Forelimb muscle (tissue), 1 donor: ENCODE measurements at places on chromosomes 5 and 9. TPM values are rescaled to one million over a fixed set of nuclear protein-coding genes. Genes with fewer than 3 reads are reported as not detected.

The PCDHGB4 gene
- polyA plus RNA-seq, result 1.7 TPM

The AMACR gene
- 4.2 TPM for polyA plus RNA-seq

The ERGIC1 gene
- 83.4 TPM for polyA plus RNA-seq

The SLC34A3 gene
- 1.5 TPM for polyA plus RNA-seq

The SLC4A9 gene
- 0.19 TPM for polyA plus RNA-seq

The SLIT3 gene
- 6.8 TPM for polyA plus RNA-seq

The PCA3 gene
- 1.0 TPM for polyA plus RNA-seq

The CEL gene
- polyA plus RNA-seq, result 1.8 TPM

The LOX gene
- polyA plus RNA-seq, result 63.2 TPM

The GFRA3 gene
- 2.8 TPM for polyA plus RNA-seq

GRCh38 chr5:175711472-175712312, 53.8 kb downstream of the HRH2 start:
- DNase-seq, result no peak

DNA sequence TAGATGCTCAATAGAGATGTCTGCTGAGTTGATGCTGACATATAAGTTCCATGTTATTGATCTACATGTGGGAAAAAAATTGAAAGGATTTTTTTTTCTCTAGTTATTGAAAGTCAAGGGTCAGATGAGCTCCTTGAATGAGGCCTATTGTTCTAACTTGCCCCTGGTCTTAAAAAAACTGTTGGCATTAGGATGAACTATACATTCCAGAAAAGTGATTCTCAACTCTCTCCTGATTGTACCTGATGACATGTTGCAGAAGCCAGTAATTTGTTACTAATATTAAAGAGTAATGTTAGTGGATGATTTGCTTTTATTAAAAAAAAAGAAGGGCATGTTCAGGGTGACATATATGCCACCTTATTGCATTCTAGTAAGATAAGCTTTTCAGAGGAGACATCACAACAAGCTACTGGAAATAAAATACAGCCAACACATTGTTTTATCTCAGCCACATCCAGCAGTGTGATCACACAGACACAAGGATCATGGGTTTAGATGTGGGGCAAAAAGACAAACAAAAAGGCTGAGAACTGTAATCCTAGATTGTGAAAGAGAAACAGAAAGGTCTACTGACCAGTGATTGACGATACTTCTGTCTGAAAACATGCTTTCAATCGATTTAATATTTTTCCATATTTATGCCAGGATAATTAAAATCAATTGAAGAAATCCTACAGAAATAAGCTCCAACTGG, 1314.1 kb upstream of the C9orf72 start:
- DNase-seq, result no peak

DNA sequence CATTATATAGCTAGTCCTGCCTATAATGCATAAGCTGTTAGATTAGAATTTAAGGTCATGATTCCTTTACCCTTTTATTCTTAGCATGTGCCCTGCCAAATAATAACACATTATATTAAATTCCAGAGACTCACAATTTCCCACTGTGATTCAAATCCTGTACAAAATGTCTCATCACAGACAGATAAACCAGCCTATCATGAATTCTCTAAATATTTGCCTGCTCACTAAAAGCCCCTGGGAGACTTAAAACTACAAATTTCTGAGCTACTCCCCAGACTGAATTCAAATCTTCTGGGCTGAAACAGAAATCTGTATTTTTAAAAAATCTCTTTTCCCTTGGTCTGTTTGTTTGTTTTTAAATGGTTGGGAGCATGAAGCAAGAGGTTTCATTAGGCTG, 32.7 kb downstream of the GAPT start:
- DNase-seq, result no peak

DNA sequence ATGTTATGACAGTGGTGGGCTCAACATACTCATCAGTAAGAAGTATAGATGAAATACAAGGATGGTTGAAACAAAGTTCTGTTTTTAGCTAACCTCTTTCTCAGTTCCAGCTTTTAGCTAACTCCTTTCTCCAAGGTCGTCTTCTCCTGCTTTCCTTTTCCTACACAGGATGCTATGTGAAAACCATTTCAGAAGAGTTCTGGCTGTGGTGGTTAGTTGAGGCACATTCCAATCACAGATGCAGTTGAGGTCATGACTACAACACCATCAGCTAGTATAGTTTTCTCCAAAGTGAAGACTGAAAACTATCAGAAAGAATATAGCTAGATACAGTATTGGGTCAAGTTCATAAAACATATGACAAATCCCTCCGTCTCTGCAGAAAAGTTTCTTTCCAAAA, 477.7 kb upstream of the C9orf72 start:
- no peak for DNase-seq

- no peak for DNase-seq
Observed at GRCh38 chr5:56543441-56544388, 271.6 kb upstream of the MAP3K1 start.

DNA sequence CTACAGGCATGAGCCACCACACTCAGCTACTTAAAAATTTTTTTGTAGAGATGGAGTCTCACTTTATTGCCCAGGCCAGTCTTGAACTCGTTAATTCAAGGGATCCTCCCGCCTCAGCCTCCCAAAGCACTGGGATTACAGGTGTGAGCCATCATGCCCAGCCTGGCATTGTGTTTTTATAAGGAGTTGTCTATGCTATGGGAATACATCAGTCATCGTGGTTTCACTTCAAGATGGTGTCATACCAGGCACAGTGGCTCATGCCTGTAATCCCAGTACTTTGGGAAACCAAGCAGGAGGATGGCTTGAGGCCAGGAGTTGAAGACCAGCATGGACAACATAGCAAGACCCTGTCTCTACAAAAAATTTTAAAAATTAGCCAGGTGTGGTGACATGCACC, 49.7 kb downstream of the CYSTM1 start:
- DNase-seq, result no peak

GRCh38 chr5:66171349-66172344, 27.5 kb downstream of the SREK1 start:
- DNase-seq, result peak; percentile 28

- no peak for DNase-seq
Observed at GRCh38 chr5:177327539-177328522, 16.1 kb upstream of the MXD3 start.

GRCh38 chr5:135246605-135246922, 152.5 kb downstream of the MACROH2A1 start:
- no peak for DNase-seq

DNA sequence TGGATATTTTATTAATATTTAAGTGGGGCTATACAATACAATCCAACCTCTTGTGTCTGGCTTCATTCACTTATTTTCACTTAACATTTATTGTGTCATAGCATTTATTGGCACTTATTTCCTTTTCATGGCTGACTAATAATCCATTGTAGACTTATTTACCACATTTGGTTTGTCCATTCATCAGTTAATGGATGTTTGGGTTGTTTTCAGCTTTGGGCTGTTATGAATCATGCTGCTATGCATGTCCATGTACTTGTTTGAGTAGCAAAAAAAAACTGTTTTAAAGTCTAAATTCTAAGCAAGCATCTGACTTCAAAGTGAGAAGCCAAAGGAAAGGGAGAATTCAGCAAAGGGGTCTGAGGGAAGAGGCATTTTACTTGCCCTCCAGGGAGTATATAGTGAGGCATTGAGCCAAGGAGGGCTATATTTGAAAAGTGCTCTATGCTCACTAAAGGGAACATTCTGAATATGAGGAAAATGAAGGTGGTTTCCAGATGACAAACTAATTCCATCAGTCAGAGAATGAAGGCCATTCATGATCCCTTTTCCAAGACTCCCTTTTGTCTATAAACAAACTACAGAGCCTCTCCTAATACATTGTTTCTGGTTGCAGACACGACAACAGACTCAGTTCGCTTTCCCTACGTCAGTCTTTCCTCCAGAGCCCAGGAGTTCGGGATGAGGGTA, 532.8 kb upstream of the KLF4 start:
- no peak for DNase-seq

DNA sequence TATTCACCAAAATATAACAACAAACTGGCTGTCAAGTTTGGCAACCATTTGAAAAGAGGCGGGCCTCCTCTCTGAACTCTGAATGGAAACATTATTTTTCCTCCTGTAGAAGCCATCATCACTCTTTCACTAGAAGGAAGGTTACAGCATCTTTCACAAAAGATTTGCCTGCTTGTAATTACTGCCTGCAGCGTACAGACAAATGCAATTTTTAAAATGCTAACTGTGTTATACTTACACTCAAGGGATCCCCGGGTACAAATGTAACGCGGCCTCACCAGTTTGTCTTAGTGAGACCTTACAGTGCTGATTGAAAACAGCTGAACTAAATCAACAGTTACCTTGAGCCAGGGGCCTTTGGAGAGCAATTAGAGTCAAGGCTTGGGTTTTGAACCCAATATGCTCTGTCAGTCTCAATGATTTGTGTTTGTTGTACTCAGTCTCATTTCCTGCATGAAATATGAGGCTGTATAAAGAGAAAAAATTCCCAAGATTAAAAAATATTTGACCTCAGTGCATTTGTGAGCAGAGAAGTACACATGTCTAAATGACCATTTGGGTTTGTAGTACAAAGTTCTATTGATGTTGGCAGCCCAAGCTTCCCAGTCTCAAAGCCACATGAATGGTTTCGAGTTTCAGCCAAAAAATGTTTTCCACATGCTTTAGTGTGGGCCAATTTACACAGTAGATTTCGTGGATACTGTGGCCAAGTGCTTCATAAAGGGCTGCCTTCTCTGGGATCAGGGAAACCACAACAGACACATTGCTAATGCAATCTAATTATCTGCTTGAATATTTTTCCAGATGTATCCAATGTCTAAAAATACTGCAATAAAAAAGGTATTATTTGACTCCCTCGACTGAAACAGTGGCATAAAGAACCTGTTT, 500.0 kb downstream of the SPATA31D1 start:
- peak; percentile 96 for DNase-seq

GRCh38 chr5:108125771-108126511, 256.0 kb downstream of the FBXL17 start:
- no peak for DNase-seq

DNA sequence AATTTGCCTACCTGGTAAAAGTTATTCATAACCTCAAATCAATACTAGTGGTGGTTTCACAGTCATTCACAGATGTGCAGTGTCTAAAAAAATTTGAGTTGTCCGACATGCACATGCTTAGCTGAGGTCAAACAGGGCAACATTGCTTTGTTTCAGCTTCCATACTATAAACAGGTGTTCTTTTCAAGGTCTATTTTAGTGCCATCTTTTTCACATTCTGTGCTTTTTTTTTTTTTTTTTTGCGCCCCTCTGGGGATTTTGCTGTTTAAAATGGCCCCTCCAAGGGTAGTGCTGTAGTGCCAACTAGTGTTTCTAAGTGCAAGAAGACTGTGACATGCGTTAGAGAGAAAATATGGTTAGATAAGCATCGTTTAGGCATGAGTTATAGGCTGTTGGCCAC, 14.5 kb downstream of the PHAX start:
- DNase-seq, result no peak

DNA sequence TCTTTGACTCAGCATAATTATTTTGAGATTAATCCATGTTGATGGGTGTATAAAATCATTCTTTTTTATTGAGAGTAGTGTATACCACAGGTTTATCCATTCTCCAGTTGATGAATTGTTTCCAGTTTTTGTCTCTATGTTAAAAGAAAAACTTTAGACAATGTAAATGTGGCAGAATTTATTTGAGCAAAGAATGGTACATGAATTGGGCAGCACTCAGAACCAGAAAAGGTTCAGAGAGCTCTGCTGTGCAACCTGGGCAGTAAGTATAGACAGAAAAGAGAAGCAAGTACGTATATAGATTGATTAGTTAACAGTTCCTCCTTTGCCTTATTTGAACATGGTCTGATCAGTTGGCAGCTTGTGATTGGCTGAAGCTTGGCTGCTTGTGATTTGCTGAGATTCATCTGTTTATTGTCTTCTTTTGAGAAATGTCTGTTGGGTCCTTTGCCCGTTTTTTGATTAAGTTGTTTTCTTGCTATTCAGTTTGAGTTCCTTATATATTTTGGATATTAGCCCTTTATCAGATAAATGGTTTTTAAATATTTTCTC, 41.4 kb downstream of the CDC42SE2 start:
- DNase-seq, result no peak

- no peak for DNase-seq
Observed at GRCh38 chr5:108386345-108387061, 4.6 kb upstream of the FBXL17 start.

GRCh38 chr5:135106610-135107471, 72.8 kb upstream of the PITX1 start:
- DNase-seq, result no peak

DNA sequence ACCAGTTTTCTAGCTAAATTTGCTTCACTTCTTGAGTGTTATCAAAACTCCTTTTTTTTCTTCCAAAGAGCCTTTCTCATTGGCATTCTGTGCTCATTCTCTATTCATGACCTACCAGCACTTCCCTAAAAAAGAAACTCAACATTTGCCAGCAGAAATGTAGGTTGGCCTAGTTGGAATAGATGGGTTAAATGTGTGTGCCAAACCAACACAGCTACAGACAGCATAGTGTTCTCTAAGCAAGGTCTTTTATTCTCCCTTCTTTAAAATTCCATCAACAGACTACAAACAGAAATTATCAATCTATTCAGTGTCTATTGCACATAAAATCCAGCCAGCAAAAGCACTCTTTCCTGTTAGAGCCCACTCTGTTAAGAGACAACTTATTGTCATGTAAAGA, 255.8 kb upstream of the PUM3 start:
- DNase-seq, result no peak

DNA sequence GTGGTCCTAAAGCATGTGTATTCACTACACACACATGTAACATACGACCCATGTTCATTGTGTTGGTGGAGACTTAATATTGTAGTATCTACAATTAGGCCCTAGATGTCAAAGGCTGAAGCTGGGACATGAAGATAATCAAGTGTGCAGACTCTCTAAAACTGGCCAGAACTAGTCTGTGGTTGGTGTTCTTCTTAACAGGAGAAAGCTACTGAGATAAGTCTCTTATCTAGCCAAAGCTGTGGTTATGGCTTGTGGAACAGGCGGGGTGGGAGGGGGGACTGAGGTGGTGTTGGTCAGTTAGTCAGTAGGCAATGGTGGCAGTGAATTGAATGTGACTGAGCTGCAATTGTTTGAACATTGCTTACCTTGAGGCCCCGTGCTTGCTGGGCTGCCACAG, 112.7 kb upstream of the SLC24A2 start:
- DNase-seq, result no peak

GRCh38 chr9:130901498-130902203, 5.0 kb upstream of the QRFP start:
- no peak for DNase-seq

- no peak for DNase-seq
Observed at GRCh38 chr9:3049636-3050035, 205.7 kb upstream of the PUM3 start.

DNA sequence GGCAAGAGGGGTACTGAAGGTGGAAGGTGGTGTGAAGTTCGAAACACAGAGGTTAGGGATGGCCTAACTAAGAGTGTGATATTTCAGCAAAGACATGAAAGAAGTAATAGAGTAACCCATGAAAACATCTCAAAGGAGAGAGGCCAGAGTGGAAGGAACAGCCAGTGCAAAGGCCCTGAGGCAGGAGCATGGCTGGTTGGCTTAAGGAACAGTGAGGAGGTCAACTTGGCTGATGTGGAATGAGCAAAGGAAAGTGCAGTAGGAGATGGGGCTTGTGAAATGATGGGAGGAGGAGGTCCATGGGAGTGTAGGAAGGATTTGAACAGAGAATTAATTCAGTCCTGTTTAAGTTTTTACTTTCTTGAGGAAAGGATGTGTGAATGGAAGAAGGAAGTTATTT, 178.3 kb upstream of the ZNF608 start:
- DNase-seq, result no peak

GRCh38 chr5:95631991-95632675, 12.2 kb downstream of the GPR150 start:
- DNase-seq, result no peak
